ENCODE measurements at places on chromosomes 2 and 18.
A peak's percentile ranks its signal among the peaks of the same experiment; 100 is the strongest.

DNA sequence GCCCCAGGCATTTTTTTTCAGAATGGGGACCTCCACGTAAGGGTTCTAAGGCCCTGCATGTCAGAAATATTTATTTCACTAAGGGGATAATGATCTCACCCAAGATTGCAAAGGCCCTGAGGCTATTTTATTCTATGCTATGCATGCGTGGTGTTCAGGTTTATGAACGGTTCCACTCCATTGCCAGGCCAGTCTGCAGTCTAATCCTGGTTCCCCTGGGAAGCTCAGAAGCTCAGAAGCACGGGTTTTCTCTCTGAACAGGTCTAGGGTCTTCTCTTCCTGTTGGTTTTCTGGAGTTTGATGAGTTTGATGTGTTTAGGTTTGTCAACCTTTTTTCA is 256.4 kb upstream of the PXDN start:
- DNase-seq = no peak

- no peak for DNase-seq
Measured at GRCh38 chr18:38552732-38553321, 987.2 kb upstream of the CELF4 start.

GRCh38 chr2:31382452-31383120 is 32.0 kb downstream of the XDH start:
- no peak for DNase-seq

GRCh38 chr18:76496194-76496890 is 1.3 kb upstream of the ZNF516 start:
- no peak for DNase-seq

- DNase-seq = peak; percentile 6
Measured at GRCh38 chr2:100819370-100820272, at the start of gene NPAS2. NPAS2 (plus strand) TSS chr2:100820139; CDS start chr2:100904755, 84,616 bp downstream.

DNA sequence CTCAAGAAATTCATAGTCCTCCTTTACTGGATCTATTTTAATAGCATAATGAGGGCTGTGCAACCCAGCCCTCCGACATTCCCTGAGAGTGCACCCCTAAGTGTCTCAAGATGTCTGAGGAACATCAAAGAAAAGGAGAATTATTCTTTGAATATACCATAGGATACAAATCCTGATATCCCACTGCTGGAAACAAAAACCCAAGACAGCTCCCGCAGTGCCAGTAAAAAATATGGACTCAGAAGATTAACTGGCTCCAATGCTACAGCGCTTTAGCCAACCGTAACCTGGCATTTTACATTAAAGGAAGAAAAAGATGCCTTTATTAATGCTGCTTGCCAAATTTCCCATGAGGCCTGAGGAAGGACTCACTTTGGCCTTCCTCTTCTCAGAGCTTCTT is 168.4 kb downstream of the TTC32 start:
- DNase-seq = no peak

DNA sequence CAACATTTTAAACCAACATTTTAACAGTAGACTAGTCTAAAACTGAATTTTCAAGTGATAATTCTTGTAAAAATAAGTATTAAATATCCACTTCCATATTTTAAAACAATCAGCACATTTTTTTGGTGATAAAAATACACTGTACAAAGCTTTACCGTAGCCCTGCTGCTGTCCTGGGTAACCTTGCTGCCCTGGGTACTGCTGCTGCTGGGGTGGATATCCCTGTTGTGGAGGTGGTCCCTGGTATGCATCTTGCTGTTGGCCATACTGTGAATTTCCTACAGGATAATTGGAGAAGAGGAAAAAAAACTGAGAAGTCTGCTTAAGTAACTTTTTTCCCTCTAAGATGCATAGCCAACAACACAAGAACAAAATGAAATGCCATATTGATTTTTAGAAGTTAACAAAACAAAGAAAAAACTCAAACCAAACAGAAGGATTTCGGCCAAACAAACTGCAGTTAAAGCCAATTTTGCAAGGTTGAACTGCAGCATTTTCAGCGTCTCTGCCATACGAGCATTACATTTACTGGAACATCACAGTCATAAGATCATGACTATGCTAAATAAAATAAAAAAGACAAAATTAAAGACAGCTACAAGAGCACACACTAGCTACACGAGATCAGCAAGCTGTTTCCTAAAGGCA is 55.4 kb downstream of the SS18 start:
- no peak for DNase-seq

Measured in T-helper 1 cell (primary cell).